GM12878 (cell line): ENCODE measurements at places on chromosomes 11 and 22. TPM values are rescaled to one million over a fixed set of nuclear protein-coding genes. Genes with fewer than 3 reads are reported as not detected.
A peak's percentile ranks its signal among the peaks of the same experiment; 100 is the strongest.

Gene ANO3
- 0.26 and 0.35 TPM in 2 replicates for total RNA-seq

Gene CTSW
- 1.5 and 1.9 TPM in 2 replicates for total RNA-seq

Gene SLC6A5
- not detected in 2 replicates for total RNA-seq

Gene SCGB1D2
- not detected in 2 replicates for total RNA-seq

Gene TOB2
- 30.6 and 32.0 TPM in 2 replicates for total RNA-seq

Gene CNGA4
- total RNA-seq: 0.10 TPM in 1 of 2 replicates, not detected in the other

Gene MGAT3
- total RNA-seq: 38.5 and 40.2 TPM in 2 replicates

Gene STK33
- 18.3 and 20.0 TPM in 2 replicates for total RNA-seq

Gene SHISAL1
- not detected in 2 replicates for total RNA-seq

Gene CD6
- total RNA-seq: 11.2 and 17.6 TPM in 2 replicates

- no peak for DNase-seq
These were observed 125.8 kb downstream of the RASSF10 start for GRCh38 chr11:13134886-13135285.

- DNase-seq: no peak
These were observed 33.8 kb downstream of the SLC35F2 start for GRCh38 chr11:107824668-107825369.

DNA sequence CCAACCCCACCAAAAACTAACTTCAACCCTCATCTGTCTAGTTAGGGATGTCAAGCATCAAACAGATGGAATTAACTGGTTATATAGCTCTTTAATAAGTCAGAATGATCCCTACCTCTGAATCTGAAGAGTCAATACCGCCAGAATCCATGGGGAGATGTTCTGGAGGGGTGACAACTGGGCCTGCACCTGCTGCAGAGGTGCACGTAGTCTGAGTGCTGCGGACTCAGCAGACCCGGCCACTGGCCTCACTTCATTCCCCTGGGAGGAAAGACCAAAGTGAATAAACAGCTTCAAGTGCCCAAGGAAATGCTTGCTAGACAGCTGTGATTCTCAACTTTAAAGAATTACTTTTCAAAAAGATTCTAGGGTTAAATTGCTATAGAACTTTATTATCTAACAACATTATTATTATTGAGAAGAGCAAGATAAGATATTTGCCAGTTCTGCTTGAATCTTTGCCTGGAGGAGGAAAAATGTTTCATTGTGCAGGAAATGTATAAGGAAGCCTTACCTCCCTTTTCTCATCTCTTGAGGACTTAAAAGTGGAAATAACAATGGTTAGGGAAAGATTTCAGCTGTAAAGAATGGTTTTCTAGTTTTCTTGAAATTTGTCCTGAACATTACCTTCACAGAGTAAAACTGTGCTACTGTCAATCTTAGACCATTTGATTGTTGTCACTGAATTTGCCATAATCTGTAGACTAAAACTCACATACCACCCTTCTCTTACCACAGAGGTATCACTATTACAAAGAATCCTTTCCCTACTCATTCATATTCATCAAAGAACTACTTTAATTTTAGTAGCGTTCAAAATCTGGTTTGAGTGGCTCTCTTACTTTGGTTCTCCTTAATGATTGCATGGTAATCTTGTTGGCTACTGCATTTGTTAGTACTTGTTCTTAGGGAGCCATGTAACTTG lies 4.2 kb downstream of the XBP1 start:
- no peak for DNase-seq

- DNase-seq: no peak
These were observed 17.4 kb upstream of the TMPRSS6 start for GRCh38 chr22:37126882-37127281.

DNA sequence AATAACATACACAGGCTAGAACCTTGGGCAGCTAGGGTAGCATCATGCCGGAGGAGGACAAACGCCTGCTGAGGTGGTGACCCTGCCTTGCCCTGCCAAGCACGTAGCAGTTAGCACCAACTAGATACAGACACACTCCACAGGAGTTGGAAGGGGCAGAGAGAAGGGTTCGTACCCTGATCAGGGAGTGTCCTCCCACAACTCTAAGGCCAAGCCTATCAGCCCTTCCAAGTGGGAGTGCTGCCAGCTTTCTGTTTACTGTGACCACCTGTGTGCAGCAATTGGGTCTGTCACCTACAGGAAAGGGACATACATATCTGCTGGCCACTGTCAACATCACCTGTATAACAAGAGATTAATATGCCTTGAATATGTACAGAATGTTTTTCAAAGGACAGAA lies 1.9 kb upstream of the THAP7 start:
- DNase-seq: no peak

GRCh38 chr11:74806267-74806666 lies 57.6 kb downstream of the RNF169 start:
- no peak for DNase-seq

GRCh38 chr11:4665424-4665823 lies 21.6 kb downstream of the OR51E1 start:
- no peak for DNase-seq

DNA sequence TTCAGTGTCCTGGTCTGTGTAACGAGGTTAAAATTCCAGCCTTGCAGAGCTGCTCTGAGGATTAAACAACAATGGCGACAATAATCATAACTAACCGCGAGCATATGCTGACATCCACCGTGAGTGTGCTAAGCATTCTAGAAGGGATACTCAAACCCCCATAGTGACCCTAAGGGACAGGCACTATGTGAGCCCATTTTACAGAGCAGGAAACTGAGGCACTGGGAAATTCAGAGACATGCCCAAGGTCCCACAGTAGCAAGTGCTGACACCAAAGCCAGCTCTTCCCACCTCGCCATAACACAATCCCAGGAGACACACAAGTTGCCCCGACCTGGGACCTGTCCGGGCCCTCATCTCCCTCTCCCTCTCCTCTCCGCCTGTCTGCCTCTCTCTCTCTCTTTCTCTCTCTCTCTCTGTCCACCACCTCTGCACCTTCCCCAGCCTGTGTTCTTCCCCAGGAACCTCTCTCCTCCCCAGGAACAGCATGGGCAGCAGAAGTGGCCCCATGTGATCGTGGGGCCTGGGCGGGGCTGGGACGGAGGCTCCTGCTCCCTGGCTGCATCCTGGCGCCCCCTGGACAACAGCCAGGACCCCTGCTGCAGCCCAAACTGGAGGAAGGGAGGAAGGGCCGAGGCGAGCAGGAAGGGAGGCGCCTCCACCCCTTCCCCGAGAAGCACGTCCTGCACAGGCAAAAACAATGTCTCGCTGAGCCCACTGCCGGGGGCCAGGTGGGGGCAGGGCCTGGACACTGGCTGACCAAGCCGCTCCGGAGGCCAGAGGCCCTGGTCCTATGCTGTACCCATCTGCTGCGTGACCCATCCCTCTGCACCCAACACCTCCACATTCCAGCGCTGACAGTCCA lies 14.8 kb upstream of the MFNG start:
- DNase-seq: no peak

DNA sequence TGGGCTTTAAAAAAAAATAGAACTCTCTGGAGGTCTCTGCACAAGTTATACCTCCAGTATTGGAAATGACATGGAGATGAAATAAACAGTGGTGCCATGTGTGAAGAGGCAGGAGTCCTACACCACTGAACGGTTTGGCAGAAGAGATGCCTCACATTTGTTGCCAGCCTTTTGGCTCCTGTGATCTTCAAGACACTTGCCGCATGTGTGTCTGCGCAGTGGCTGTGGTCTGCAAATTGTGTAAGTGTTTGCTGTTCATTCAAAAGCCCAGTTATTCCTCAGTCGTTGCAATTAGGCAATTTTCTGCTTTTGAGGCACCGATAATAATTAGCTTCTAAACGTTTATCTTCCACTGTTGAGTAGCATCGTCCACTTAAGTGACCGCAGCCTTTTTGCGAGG lies 319.1 kb downstream of the BRD1 start:
- DNase-seq: no peak

- no peak for DNase-seq
These were observed 3.6 kb downstream of the CDKN1C start for GRCh38 chr11:2881981-2882375.

GRCh38 chr11:106021181-106021966 lies 666 bp downstream of the MSANTD4 start:
- DNase-seq: no peak

DNA sequence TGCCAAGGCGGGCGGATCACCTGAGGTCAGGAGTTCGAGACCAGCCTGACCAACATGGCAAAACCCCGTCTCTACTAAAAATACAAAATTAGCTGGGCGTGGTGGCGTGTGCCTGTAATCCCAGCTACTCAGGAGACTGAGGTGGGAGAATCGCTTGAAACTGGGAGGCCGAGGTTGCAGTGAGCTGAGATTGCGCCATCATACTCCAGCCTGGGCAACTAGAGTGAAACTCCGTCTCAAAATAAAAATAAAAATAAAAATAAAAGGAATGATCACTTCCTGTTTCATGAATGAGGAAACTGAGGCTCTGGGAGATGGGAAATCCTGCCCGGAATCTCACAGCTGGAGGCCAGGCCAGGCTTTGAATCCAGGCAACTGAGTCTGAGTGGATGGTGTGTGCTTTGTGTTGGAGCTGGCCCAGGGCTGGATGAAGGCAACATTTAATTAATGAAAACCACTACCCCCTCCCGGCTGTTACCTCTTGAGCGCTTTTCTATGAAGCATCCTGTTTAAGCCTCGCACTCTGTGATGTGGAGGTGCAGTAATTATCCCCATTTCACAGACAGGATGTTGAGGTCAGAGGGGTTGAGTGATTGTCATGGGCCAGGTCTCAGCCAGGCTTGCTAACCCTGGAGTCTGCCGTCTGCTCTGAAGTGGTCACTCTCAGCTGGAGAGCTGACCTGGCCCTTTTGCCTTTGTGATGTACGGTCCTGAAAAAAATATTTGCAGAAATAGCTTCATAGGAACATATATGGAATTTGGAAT lies 27.8 kb downstream of the LRP5 start:
- peak; percentile 44 for DNase-seq

- no peak for DNase-seq
These were observed 26.9 kb downstream of the RNF214 start for GRCh38 chr11:117259417-117259816.

DNA sequence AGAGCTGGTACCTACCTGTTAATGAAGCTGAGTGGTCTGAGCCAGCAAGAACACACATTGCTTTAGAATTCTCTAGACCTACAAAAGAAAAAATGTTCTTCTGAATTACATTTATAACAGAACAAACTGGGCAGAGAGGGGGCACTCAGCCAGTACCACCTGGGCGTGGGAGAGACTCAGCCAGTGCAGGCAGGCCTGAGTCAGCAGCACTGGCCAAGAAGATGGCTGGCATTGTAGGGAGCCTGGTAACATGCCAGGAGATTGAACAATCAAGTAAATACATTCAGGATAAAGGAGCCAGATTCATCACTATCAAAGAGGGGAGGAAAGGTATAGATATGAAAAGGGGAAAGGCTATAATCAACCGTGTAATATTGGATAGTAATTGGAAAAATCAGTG lies 19.9 kb downstream of the SERGEF start:
- DNase-seq: no peak

DNA sequence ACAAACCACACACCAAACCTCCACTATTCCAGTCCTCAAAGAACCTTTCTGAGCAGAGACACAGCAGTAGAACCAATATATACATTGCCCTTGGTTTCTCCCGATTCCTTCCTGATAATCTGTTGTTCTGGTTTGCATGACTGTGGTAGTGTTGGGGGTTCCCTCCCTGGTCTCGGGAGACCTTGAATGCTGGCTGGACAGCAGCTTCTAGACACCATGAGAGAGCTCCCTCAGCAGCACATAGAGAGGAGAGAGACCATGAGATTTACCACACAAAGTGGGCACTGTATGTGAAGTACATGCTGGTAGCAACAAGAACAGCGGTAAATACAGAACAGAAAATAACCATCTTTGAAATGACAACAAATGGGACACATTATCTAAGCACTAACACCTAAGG lies 2.6 kb downstream of the C11orf91 start:
- no peak for DNase-seq

DNA sequence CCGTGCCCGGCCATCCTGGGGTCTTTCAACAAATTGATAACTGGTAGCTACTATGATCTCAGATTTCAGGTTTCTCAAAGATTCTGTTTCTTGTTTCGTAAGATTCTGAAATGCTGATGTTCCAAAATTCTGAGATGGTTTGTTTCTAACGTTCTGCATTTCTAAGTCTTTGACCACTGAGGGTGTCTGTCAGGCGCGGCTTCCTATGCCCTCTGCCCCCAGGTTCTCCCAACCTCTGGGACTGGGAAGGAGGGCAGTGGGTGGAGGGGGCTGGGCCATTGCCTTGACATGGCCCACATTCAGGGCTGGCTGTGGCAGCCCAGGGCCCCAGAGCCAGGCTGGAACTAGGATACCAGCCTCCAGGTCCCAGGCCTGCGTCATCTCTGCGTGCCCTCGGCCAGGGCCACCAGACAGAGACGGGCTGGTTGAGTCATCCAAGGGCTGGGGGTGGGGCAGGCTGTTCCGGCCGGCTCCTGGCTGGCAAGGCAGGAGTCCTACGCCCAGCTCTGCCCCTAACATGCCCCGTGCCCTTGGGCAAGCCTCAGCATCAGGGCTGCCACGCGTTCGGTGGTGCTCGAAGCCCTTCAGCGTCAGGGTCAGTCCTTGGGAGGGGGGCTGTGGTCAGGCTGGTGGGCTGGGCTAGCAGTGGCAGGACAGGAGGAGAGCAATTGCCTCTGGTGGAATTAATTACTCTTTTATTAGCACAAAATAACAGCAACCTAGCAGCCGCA lies 5.2 kb downstream of the TMEM134 start:
- no peak for DNase-seq

DNA sequence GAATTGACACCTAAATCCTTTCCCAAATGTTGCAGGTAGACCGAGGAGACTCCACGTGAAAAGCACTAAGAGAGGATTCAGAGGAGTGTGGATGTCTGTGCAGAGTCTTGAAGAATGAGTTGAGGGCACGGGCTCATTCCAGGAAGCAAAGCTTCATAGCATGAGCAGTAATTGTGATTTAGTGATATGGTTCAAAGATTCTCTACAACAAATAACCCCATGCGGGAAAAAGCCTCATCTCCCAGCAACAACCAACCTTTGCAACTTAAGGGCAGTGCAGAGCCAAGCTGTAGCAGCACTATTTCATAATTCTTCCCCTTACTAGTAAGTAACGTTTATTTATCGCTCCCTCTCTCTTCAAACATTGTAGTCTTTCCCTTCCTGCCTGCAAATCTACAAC lies 87.5 kb upstream of the CLMP start:
- no peak for DNase-seq

DNA sequence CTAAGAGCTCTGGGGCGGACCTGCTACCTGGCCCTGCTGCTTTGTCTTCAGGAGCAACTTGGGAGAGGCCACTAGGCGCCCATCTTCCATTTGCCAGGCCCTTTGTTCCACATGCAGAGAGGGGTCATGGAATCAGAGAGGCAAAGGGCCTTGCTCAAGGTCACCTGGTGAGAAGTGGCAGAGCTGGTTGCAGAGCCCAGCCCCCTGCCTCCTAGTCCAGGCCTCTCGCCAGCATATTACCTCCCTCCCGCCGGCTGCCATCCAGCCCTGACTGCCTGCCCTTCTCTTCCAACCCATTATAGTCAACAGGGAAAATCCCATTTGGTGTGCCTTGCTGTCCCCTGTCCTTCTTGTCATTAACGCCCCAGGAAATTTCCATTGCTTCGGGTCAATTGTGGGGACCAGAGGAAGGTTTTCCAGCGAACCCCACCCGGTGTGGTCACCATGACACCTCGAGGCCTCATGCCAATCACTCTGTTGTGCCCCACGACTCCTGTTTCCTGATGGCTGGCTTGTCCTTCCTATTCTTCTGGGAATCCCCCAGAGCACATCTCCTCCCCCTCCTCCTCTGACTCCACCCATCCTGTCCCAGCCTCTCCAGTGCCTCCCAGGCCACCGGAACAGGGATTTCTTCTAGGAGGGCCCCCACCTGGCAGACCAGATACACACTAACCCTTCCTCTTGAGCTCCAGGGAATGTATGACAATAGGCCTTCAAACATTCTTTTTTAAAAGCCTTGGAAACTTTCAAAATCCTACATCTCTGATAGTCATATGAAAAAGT lies 77.0 kb downstream of the NECTIN1 start:
- DNase-seq: no peak

GRCh38 chr11:84430661-84431060 lies 1144.5 kb upstream of the CCDC90B start:
- DNase-seq: no peak
